Stimulated activated CD8-positive, alpha-beta memory T cell treated with anti-CD3 and anti-CD28 coated beads, Interleukin-2, amount 100 ng/mL, for 1 hour (primary cell): ENCODE measurements at places on chromosomes 12 and 14.

GRCh38 chr14:29851397-29851796 lies 76.2 kb downstream of the PRKD1 start:
- DNase-seq = no peak

DNA sequence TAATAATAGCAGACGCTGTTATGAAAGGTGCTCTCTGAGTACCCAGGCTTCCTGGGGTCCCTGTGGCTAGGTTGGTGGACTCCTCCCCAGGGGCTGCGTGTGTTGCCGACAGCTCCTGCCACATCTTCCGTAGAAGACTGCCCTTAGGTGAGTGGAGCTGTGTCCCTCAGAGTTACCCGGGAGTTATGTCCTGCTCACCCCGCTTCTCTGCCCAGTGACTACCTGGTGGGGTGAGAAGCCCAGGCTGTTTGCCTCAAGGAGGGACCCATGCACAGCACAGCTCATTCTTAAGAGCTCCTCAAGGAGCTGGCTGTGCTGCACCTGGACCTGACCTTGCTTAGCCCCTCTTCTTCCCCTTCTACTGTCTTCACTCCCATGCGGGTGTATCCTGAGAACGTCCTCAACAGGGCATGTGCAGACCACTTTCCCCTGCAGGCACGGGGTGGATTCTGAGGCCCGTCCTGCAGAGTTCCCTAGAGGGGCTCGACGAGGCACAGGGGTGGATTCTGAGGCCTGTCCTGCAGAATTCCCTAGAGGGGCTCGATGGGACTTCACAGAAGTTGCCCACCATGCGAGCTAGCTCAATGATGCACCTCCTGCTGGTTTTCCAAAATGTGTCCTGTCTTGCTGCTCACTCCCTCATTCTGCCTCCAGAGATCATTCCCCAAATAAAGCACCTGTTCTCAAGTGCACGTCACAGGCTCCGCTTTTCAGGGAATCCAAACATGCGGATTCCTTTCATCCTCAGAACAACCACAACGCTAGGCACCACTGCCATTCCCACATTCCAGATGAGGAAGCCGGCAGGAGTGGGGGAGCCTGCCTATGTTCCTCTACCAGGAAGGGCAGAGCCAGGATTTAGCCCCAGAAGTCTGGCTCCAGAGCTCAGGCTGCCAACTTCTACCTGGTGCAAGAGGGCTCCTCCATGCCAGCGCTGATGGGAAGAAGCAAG lies 231.9 kb downstream of the GLT1D1 start:
- DNase-seq = no peak

- DNase-seq = no peak
These were observed 64.6 kb upstream of the LMO3 start for GRCh38 chr12:16670456-16671050.

GRCh38 chr12:66111605-66112004 lies 18.9 kb downstream of the LLPH start:
- no peak for DNase-seq

DNA sequence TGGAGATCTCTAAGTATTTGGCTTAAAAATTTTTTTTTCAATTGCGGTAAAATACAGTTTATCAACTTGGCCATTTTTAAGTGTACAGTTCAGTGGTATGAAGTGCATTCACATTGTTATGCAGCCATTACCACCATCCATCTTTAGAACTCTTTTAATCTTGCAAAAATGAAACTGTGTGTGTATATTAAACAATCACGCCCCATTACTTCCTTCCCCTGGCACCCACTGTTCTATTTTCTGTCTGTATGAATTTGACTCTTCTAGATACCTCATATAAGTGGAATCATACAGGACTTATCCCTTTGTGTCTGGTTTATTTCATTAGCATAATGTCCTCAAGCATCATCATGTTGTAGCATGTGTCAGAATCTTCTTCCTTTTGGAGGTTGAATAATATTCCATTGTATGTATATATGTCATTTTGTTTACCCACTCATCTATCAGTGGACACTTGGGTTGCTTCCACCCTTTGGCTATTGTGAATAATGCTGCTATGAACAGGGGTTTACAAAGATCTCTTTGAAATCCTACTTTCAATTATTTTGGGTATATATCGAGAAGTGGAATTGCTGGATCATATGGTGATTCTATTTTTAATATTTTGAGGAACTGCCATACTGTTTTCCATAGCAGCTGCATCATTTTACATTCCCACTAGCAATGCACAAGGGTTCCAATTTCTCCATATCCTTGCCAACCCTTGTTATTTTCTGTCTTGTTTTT lies 62.9 kb downstream of the SAMD4A start:
- no peak for DNase-seq

DNA sequence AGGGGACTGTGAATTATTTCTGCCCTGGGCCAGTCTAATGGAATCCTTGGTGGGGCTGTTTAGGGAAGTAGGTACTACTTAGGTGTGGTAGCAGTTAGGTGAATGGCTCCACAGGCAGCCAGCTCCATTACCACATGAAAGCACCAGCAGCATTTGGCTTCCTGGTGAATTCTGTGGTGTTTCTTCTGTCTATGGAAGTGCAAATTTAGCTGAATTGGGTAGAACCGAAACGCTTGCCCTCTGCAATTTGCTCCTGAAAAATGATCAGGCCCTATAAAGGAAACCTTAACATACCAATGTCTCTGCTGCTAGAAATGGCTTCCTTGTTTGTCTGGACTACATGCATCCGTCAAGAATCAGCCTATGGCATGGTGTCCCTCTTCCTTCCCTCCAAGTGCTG lies 16.4 kb downstream of the FLRT2 start:
- DNase-seq = no peak

DNA sequence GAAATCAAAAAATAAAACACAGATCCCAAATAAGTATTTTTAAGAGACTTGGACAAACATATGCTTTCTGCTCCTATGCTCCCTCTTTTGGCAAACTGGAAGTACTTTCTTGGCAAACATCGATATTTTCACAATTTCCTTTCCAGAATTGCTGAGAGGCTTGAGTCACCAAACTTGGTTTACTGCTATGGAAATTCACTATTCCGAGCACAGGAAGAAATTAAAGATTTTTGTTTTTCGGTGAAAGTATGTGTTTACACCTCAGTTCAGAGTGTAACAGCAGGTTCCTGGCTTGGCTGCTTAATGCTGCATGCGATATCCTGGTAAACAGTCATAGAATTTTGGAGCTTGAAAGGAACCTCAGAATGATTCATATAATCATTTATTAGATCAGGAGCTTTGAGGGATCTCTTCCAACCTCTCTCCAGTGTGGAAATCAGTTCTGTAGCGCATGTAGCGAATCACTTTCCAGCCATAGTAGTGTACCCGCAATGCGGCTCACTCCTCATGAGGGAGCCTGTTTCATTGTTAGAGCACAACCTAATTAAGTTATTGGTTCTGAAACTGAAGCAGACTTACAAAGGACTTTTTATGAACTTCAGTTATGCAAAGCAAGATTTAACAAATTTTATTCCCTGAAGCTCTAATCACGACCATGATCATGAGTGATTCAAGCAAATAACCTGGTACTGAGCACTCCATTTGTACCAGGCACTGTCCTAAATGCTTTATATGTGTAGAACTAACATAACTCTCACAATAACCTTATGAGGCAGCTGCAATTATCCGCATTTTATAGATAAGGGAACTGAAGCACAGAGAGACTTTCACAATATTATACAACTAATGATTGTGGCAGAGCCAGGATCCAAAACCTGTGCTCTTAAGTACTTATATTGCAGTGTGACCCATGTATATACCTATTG lies 56.4 kb upstream of the ATP2A2 start:
- DNase-seq = no peak

- no peak for DNase-seq
These were observed 194.6 kb downstream of the ERC1 start for GRCh38 chr12:1185460-1186182.

GRCh38 chr12:53492188-53492587 lies 7.1 kb downstream of the MAP3K12 start:
- no peak for DNase-seq

DNA sequence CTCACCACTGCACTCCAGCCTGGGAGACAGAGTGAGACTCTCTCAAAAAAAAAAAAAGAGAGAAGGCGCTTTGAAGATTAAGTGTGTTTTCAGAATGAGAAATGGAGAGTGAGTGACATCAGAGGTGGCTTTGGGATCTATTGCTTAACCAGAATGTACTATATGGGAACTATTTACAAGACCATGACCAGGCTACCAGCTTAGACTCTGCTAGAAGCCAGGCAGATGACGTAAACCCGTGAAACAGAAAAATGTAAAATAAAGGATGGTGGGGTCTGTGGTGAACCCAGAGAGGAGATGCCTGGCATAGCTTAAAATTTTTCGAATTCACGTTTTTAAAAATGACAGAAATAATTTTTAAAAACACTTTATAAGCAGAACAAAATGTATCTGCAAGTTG lies 82.0 kb downstream of the IFT43 start:
- DNase-seq = no peak

GRCh38 chr14:100187247-100187833 lies 27.9 kb upstream of the DEGS2 start:
- DNase-seq = no peak

GRCh38 chr14:20971705-20972021 lies 16.4 kb downstream of the RNASE2 start:
- no peak for DNase-seq

DNA sequence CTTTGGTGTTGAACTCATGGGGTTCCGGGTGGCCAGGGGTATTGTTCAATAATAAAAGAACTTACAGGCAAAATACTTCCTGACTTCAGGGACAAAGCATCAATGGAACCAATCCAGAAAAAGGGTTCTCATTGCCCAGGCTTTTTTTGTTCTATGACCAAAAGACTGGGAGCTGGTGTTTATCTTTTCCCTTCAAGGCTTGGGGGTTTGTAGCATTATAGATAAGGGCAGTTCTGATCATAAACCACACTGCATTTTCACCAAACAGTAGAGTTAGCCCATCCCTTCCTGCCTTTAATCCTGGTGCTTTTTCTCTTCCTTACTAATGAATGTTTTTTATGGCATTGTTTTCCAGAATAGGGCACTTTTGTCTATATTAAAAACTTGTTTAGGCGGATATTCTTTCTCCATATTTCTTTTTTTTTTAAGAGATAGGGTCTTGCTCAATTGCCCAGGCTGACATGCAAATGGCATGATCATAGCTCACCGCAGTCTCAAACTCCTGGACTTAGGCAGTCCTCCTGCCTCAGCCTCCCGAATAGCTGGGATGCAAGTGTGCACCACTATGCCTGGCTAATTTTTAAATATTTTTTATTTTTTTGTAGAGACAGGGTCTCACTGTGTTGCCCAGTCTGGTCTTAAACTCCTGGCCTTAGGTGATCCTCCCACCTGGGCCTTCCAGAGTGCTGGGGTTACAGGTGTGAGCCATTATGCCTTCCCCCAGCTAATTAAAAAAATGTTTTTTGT lies 9.7 kb downstream of the FUT8 start:
- DNase-seq = no peak

- no peak for DNase-seq
These were observed 15.4 kb upstream of the SELPLG start for GRCh38 chr12:108649126-108649525.

DNA sequence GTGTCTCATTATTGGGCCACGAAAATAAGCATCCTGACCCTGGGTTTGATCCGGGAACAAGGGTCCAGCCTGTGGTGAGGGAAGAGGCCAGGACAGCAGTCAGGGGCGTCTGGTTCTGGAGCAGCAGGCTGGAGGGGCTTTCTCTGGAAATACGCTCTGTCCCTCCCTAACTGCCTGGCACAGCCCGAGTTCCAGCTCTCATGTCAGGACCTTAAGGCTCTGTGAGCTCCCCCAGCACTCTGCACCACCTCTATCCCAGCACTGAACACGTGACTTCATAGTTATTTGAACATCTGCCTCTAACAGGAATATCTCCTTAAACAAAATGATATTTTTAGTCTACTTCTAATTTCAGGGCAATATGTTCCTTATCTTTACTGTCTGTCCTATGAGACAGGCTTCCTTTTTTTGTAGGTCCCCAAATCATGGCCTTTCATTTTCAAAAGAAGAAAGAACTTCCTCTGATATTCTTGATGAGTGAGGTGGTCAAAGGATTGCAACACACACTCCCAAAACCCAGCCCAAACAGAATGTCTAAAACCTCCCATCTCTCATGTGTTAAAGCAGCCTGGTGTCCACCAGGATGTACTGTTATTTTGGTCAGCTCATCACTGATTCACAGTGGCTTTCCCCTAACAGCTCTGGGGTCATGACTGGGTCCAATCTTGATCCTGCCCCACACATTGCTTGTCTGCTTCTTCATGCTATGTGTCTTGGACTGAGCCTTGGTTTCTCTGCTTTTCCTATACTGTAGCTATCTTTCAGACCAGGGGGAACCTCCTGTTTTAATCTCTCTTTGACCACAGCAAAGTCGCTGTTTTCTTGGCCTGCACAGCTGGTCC lies 9.7 kb downstream of the AQP6 start:
- no peak for DNase-seq

- no peak for DNase-seq
These were observed 38.0 kb downstream of the IQSEC3 start for GRCh38 chr12:104551-105081.

DNA sequence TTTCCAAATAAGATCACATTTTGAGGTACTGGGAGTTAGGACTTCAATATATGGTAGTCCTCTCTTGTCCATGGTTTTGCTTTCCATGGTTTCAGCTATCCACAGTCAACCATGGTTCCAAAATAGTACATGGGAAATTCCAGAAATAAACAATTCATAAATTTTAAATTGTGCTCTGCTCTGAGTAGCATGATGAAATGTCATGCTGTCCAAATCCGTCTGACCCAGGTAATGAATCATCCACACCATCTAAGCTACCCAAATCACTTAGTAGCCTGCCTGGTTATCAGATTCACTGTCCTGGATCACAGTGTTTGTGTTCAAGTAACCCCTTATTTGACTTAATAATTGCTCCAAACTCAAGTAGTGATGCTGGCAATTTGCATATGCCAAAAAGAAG lies 197.9 kb downstream of the TMTC3 start:
- DNase-seq = no peak

DNA sequence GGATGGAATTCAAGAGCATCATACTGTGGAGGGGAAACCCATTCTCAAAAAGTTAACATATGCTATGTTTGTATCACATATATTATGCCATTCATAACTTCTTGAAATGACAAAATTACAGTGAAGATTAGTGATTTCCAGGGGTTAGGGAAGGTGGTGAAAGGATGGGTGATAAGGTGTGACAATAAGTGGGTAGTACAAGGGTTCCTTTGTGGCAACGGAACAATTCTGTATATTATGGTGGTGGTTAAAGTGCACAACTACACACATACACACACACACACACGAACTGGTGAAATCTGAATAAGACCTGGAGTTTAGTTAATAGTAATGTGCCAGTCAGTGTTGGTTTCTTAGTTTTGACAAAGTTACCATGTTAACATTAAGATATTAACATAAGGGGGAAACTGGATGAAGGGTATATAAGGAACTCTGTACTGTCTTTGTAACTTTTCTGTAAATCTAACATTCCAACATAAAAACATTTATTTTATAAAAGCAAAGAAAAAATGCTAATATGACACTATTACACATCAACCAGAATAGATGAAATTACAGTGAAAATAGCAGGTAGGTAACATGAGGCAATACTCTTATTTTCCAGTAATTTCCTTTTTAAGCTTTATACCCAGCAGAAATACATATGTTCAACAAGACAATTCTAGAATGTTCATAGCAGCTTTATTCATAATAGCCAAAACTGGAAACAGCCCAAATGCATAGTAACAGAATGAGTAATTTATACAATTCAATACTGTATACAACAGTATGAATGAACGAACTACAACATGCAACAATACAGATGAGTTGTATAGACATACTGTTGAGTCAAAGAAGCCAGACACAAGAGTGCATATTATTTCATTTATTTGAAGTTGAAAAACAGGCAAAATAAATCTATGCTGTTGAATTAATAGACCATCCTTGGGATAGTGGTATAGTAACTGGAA lies 44.0 kb upstream of the OR5AU1 start:
- DNase-seq = no peak
